ENCODE measurements at places on chromosomes 6 and 20.

DNA sequence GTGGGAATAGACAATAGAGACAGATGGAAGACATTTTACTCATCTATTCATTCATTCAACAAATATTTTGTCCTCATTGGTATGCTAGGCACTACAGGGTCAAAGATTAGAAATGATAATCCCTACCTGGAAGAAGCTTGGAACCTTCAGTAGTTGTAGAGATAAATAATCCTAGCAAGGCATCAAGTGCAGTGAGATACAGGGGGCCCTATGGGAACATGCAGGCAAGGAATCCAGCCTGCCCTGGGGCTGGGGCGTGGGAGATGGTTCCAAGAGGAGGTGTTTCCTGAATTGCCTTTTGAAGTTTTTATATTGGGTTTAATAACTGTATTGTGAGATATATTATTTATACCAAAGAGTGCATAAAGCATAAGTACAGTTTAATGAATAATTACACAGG, 64.5 kb downstream of the TRMT11 start:
- no peak for DNase-seq

DNA sequence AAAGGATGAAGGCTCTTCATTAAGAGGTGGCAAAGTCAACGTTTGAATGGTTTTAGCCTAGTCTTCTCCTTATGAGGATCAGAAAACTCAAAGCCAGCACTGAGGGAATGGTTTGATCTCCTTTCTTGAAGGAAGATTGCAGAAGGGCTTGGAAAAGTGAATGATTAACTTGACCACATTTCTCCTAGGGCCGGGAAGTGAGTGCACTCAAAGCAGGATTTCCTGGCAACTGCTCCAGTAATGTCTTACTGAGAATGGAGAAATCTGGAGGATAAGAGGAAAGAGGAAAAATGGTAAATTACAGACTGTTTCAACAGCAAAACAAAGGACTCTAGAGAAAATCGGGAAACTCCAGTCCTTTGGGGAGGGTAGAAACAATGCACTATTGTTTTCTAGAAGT, 189.0 kb upstream of the FOXA2 start:
- DNase-seq = no peak

DNA sequence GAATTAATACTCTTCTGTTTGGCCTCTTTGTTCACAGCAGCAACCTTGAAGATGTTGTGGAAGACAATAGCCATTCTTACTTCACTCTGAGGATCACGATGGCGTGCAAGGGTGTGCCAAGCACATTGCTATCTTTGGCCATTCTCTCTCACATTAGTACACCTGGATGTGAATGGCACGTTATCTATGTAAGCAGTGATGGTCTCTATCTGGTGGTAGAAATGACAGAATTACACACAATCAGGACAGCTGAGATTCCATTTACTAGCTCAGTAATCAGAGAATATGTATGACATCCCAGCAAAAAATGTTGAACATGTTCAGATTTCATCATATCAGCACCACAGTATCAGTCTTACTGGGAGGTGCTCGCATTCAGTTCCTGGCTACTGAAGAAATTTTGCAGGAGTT, 116.2 kb downstream of the LCA5 start:
- DNase-seq = no peak

- peak; percentile 86 for DNase-seq
These were observed 5.1 kb upstream of the TXLNB start for GRCh38 chr6:139296927-139297326.

DNA sequence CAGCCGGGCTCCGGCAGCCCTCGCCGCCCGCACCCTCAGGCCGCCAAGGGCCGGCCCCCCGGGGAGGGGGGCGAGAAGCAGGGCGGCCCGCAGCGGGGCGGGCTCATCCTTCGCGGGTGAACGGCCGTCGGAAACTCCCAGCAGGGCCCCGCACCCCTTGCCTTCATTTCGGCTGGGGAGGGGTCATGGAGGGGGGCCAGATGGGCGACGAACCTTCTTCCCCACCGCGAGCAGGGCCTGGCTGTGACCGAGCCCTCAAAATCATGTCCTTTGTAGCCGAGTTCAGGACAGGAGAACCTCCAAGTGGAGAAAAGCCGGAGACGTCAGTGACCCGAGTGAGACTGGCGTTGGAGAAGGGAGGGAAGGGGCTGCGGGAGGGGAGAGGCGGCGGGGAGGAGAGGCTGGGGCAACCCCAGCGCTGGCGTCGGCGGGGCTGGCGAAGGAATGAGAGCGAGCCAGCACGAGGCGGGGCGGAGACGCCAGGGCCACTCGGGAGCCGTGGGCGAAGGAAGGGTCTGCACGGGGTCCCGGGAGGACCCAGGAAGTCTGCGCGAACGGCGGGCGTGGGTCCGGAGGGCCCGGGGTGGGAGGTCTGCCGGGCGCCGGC, 571 bp upstream of the FOXC1 start:
- DNase-seq = no peak

DNA sequence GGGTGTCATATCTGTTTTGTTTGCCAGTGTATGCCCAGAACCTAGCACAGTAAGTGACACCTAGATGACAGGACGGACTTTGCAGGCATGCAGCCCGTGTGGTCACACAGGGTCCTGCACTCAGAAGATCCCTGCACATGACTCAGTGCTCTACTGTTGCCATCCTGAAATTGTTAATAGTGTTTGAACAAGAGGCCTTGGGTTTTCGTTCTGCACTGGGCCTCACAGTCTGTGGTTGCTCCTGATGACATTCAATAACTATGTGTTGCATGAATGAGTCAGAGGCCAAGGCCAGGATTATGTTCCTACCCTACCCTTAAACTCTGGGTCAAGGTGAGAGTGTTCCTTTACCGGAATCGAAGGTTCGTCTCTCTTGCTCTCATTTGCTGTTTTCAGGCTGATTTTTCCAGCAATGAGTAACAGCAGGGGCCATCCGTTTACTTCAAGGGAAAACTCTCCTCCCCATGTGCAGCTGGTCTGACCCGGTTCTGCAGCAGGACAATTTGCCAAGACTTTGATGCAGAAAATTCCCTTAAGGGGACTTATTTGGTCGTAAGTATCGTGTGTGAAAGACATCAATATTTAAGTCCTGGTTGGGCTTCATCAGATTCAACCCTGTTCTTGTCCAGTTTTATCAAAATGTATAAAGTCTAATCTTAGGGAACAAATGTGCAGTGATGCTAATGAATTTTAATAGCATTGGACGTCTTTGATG, 13.0 kb upstream of the PFDN4 start:
- no peak for DNase-seq

- DNase-seq = no peak
These were observed 130.2 kb downstream of the BTBD3 start for GRCh38 chr20:12047838-12048432.

GRCh38 chr6:155418017-155418761, 37.5 kb downstream of the NOX3 start:
- DNase-seq = peak; percentile 85

- DNase-seq = no peak
These were observed 105.4 kb upstream of the MCHR2 start for GRCh38 chr6:100099189-100100074.

GRCh38 chr6:7878401-7878964, 32.1 kb downstream of the TXNDC5 start:
- no peak for DNase-seq

- DNase-seq = peak; percentile 68
These were observed 49.7 kb upstream of the BHLHE23 start for GRCh38 chr20:63056236-63057170.

- DNase-seq = no peak
These were observed 2.9 kb downstream of the ARHGAP18 start for GRCh38 chr6:129707028-129707427.

DNA sequence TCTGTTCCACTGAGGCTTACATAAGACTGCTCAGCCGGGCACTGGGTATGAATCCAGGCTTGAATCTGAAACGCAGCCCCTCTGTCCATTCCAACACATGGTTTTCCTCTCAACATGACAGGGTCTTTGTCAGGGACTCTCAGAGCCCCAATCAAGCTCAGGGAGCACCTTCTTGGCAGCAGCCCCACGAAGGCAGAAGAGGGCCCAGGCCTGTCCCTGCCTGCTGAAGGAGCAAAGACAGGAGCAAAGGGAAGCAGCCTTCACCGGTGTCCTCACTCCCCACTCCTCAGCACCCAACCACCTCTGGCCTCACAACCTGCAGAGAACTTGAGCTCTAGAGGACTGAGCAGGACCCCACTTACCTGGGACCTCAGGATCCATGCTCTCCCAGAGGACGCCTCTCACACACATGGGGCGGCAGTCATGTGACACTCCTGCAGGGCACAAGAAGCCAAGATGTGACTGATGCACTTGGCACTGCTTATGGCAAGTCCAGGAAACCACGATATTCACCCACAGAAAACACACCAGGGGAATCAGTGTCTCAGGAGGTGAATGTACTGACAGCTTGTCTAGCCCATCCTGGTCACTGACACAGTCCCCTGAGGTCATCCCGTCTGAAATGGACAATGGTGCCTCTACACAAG, 4.3 kb downstream of the SNHG17 start:
- no peak for DNase-seq

DNA sequence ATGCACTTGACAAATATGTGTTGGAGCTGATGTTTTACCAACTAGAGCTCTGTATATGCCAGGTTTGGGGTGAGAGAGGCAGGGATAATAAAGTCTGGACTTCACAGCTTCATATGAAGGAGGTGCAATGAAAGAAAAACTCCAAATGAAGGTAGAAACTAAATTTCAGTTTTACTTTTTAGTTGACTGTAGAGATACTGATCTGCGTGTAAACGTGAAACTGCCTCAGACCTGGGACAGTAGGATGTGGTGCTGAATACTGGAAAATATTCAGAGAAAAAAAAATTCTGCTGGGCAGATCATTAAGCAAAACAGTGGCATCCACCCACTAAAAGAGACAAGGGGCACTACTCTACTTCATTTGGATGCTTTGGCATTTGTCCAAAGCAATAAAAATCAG, 94.5 kb downstream of the BACH2 start:
- no peak for DNase-seq

- no peak for DNase-seq
These were observed 9.7 kb upstream of the THBS2 start for GRCh38 chr6:169263374-169263773.

DNA sequence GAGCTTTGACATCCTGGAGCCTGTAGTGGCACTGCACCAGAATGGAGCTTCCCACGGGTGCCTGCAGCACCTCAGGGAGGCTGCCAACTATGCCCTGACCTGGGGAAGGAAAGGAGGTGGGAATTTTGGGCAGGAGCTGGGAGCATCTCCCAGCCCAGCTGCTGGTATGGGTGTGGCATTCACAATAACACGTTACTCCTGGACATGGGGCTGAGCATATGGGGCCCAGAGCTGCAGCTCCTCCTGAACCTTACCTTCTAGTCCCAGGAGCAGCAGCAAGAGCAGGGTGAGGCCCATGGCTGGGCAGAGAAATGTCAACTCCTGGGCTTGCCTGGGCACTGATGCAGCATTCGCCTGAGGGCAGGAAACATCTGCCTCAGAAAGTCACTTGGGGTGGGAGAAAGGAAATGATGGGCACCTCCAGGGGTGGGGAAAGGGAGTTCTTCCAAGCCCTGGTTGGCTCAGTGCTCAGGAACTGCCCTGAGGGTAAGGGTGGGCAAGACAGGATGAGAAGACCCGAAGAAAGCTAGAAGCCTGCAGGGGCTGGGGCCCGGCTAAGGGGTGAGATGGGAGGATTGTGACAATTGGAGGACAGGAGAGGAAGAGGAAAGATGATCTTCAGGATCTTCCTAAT, at the start of gene TREML1:
TREML1 (minus strand) TSS at position 356 of the 634 bp plus-strand sequence; CDS start at position 297, 59 bp downstream.
- DNase-seq = no peak

GRCh38 chr6:13500264-13500663, 12.9 kb upstream of the GFOD1 start:
- peak; percentile 83 for DNase-seq

- peak; percentile 27 for DNase-seq
These were observed 9.4 kb downstream of the LAMA5 start for GRCh38 chr20:62357681-62358080.

GRCh38 chr6:14109411-14109826, 8.2 kb upstream of the CD83 start:
- DNase-seq = no peak

DNA sequence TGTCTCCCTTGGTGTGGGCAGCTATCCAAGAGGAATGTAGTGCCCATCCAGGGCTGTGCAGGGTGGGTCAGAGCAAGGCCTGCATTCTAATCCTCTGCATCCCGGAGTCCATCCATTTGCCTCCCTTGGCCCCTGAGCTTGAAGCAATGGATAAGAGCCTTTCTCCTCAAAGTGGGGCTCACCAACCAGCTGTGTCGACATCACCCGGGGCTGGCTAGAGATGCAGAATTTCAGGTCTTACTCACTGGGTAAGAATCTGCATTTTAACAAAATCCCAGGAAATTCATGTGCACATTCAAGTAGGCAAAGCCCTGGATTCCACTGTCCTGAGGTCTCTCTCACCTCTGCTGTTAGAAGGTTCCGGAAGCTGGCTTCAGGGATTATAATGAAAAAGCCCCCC, 95.3 kb downstream of the MDGA1 start:
- DNase-seq = no peak

DNA sequence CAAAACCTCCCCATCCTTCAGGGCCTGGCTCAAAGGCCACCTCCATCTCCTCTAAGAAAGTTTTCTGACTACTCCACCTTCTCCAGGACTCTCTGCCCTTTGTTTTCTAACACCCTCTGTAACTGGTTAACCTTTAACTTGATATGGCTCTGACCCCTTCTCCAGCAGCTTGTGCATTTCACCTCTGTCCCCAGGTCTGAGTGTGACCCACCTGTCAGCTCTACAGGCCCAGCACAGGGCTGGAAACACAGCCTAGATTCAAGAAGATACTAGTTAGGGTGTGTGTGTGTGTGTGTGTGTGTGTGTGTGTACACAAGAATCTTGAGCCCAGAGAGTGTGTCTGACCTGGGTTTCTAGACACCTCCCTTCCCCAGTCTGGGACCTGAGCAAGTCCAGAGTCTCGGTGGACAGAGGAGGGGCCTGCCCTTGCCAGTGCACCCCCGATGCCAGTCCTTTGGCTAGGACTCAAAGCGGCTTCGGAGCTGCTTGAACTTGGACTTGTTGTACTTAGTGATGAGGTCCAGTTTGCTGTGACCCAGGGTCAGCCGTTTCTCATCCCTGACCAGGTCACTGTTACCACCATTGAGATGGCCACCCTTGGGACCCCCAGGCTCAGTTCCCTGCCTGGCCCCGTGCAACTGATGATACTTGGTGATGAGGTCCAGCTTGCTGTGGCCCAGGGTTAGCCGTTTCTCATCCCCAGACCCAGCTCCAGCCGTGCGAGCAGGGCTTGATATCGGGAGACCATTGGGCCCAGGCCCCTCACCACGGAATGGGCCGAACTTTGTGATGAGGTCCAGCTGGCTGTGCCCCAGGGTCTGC, 1.7 kb upstream of the EIF6 start:
- no peak for DNase-seq

- DNase-seq = no peak
These were observed 7.8 kb upstream of the PLTP start for GRCh38 chr20:45919542-45920399.

DNA sequence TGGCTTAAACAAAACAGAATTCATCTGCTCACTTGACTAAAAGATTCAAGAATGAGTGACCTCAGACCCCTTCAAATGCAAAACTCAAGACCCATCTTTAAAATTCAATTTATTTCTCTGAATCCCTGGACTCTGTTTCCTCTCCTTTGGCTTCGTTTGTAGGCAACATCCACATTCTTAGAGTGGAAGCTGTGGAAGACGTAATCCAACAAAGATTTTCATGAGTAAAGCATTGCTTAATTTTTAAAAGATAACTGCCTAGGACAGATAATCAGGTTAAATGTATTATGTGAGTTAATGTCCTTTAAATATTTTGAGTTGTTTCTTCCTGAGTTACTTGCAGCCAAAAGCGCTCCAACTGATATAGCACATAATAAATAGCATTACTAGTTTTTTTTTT, 164.5 kb downstream of the ZMYND8 start:
- DNase-seq = no peak

All from common myeloid progenitor, CD34-positive (primary cell).